ENCODE measurements at places on chromosomes 3 and 15. TPM values are rescaled to one million over a fixed set of nuclear protein-coding genes. Genes with fewer than 3 reads are reported as not detected.
A peak's percentile ranks its signal among the peaks of the same experiment; 100 is the strongest.

DNA sequence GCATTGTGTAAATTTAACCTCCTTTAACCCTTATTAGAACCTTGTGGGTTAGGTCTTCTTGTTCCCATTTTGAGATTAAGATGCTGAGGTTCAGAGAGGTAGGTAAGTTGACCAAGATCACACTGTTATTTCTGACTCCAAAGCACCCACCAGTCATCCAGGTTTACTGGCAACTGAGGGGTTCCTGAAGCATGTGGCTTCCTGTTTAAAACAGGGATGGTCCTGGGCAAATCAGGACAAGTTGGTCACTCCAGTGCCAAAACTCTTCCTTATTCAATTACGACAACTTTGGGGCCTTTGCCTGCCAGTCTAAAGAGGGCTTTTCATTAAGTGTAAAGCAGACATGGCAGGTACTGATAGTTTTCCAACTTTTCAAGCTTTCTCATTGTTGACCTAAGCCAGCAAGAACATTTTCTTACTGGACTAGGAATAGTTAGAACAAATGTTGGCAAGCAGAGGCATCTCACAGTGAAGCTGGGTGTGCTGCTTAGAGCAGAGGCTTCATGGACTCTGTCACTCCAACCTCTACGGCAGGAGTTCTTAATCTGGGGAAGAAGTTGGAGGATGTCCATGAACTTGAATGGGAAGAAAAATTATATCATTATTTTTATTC, 149.4 kb upstream of the ADAMTS9 start:
- DNase-seq = no peak

DNA sequence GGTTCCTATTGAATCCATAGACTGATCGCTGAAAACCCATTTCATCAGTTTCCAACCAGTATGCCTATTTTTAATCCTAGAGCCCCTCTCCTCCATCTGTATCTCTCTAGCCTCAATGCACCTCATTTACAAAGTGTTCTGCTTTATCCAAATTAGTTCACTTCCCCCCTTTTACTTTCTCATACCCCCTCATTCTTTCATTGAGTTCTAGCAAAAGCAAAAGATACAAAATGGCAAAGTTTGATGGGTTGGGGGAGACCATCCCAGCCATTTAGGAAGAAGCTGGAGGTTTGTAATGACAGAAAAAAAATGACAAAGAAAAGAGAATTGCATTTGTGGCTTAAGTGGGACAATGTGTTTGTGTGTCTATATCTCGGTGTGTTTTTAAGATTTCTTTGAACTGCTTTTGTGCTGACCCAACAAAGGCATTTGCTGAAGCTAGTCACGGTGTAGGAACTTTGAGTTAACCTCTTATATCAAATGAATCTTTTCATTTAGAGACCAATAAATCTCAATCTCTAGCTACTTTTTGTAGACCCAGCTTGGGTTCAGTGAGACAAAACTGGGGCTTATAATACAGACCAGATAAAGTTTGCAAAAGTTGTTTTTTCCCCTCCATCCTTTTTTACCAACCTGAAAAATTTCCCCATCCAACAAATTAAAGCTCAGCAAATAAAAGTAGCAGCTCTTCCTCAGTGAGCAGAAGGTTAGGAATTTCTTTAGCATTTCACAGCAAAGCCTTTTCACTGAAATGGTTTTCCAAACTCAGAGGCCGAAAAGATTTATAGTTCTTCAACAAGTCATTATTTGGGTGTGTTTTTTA, 18.7 kb downstream of the NR2F2 start:
- no peak for DNase-seq

GRCh38 chr15:40563426-40563825, 1.4 kb downstream of the CCDC32 start:
- no peak for DNase-seq

Gene TRIM71
- total RNA-seq = not detected

GRCh38 chr15:67253101-67253500, 1.4 kb downstream of the AAGAB start:
- DNase-seq = no peak

Gene GOLGA6D
- total RNA-seq = 0.12 TPM

DNA sequence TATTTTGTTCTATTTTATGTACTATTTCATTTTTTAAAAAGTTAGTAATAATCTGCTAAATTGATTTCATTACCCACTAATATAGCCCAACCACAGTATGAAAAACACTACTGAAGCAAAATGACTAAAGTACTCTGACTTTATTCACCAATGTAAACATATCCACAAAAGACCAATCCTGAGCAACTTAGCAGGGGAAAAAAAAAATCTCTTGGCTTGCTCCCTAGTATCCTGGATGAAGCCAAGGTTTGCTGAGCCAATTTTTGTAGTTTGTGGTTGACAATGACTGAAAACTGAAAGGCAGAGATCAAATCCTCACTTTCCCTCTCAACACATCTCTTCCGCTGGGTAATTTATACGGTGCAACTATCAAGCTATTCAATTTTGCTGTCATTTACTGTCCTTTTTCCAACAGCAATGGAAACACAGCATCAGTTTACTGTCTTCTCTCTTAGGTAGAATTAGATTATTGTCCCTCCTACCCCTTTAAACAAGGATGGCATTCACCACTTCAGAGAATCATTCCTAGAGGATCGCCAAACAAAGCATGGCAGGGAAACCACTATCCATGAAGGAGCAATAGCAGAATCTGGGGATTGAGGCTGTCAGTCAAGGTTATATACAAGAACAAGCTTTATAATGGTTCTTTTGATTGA, 149.7 kb downstream of the THRB start:
- no peak for DNase-seq

DNA sequence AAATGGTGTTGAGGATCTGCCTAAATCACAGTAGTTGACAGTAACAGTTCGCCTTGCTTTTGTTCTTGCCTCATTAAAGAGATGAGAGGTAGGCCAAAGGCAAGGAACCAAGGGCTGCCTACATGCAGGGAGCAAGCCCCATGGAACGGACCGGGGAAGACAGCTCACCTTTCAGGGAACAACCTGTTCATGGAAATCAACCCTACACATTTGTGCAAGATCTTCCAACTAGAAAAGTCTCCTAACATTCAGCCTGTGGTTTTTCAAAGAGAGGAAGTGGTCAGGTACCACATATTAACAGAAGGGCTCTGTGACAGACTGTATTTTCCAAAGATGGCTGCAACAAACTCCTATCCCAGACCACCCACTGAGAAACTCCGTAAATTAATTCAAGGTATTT, 1031.8 kb upstream of the NR2F2 start:
- DNase-seq = peak; percentile 41

Gene TMEM207
- total RNA-seq = not detected

Gene DUOXA1
- total RNA-seq = not detected

DNA sequence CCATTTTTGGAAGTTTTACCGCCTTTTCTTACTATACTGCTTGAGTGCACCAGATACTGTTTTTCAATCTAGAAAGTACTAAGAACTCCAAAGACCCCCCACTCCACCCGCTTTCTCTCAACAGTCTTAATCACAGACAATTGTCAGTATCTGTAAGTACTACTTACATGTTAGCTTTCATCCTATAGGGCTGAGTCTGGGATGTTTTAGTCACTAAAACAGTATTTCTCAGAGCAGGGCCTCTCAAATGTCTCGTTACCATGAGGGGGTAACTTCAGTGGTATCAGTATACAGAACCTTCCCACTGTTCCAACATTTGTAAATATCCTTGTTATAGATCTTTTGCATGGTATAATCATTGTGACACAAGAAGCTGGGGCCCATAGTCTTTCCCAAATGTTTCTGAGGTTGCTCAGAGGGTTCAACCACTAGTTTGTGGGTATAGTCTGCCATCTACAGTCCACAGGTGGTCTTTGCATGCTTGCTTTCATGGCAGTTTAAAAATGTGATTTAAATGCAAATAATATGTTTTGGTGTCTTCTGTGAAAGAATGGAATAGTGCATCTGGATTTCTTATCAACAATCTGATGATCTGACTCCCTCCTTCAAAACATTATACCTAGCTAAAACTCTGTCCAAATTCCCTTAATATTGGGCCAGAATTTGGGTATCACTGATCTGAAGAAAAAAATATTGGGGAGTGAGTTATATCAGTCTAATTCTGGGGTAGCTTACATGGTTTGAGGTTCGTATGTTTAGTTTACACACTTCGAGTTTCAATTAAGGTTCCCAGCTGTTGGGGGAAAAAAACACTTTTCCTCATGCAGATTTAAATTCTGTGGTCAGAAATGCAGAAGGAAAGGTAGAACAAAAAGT, 18.0 kb upstream of the DNAJC13 start:
- peak; percentile 46 for DNase-seq

Gene EPB42
- not detected for total RNA-seq

DNA sequence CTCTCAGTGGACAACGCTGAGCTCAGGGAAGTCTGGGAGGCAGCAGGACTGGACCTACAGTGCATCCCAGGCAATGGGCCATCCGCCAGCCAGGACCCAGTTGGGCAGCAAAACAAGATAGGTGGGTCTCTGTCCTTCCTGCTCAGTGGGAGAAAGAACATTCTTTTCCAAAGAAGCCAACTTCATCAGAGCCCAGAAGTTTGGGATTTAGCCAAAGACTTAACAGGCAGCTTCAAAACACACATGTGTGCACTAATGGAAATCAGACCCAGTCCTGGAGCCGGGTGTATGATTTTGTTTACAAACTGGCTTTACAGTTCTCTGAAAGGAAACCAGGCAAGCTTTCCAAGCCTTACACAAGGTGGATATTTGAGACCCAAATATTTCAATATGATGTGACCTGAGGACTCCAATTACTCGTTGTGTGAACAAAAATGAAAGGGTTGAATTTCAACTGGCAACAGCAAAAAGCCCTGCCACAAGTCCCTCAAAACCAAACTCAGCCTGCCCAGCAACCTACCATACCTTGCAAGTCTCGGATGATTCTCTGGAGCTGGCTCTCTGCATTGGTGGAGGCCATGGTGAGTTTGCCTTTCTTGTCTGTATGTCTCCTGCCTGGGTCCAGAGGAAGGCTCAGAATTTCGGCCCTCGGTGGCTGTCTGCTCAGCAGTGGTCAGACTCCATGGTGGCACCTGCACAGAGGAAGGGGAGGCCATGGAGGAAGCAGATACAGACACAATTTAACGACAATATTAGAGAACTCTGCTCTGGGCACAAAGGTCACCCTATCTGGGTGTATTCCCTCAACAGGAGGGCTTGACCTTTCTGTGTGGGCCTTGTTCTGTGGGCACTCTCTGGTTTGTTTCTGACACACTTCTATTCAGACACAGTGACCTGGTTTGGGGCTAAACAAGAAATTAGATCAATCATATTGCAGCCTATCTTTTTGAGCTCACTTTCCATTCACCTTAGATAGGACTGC, 11.0 kb downstream of the FYCO1 start:
- no peak for DNase-seq

Gene FAM240A
- not detected for total RNA-seq

Gene SSUH2
- not detected for total RNA-seq

DNA sequence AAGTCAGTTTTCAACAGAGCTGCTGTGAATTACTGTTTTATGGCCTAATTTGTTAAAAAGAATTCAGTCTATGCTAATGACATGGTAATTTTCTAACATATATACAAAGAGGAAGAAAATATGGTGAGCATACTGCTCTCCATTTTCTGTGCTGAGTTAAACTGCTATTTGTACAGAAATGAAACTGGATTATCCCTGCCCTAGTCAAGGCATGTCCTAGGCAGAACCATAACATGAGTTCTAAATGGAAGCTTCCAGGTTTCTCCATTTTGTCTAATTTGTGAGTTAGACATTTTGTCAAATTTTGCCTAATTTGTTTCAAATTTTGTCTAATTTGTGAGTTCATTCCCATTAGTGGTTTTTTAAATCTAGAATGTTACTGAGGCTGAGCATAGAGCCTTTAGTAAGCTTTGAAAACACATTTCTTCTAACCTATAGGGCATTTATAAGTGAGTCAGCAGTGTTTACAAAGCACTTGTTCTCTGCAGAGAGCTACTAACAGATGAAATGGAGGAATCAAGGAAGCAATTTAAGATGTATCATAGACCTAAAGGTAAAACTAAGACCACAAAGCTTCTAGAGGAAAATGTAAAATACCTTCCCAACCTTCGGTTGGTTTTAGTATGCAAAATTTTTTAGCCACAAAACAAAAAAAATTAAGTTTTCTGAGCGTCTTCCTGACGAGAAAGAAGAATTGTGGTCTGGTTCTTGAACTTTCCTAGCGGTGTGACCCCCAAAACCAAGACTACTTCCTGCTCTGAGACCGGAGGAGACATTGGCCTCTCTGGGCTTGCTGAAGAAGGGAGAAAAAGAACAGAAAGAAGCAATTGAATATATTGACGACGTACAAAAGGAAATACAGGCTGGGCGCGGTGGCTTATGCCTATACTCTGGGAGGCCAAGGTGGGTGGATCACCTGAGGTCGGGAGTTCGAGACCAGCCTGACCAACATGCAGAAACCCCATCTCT, 9.8 kb downstream of the P2RY14 start:
- peak; percentile 90 for DNase-seq

- no peak for DNase-seq
Observed at GRCh38 chr15:63986751-63987341, 59.4 kb downstream of the DAPK2 start.

DNA sequence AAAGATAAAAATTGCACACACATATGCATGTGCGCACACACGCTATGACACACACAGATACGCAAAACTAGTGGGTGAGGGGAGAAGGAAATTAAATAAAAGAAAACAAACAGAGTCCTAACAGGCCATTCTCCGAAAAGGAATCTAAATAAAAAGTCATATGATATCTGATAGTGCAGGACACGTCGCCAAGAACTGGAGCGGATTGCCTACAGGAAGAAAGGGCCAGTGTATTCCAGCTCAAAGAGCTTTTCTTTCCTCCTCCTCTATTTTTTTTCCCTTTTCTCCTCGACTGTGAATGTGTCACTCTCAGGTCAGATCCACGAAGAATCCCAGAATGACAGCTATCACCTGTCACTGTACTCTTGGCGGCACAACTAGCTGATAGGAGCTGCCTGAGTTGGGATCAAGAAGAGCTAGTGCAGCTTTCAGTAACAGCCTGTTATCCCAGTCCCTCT, 157.8 kb downstream of the TIGIT start:
- DNase-seq = no peak

DNA sequence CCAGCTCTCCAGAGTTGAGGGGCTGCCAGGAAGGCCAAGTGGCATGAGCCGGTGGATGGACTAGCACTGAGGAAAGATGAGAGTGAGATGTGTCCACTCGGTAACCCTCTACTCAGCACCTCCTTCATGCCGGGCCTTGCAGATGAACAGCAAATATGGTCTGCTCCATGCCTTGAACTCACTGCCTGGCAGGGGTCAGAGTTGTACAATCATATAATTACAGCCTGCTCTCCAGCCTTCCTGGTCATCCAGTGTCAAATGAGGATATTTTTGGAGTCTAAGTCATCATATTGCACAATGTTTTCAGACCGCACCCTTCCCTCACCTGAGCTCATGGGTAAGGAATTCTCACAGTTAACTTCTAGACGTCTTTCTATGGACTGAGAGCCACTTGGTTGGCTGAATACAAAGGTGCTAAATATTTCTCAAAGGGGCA, 4.9 kb downstream of the MGLL start:
- no peak for DNase-seq
